LNCaP clone FGC (cell line): ENCODE measurements at places on chromosomes 7 and 10.

DNA sequence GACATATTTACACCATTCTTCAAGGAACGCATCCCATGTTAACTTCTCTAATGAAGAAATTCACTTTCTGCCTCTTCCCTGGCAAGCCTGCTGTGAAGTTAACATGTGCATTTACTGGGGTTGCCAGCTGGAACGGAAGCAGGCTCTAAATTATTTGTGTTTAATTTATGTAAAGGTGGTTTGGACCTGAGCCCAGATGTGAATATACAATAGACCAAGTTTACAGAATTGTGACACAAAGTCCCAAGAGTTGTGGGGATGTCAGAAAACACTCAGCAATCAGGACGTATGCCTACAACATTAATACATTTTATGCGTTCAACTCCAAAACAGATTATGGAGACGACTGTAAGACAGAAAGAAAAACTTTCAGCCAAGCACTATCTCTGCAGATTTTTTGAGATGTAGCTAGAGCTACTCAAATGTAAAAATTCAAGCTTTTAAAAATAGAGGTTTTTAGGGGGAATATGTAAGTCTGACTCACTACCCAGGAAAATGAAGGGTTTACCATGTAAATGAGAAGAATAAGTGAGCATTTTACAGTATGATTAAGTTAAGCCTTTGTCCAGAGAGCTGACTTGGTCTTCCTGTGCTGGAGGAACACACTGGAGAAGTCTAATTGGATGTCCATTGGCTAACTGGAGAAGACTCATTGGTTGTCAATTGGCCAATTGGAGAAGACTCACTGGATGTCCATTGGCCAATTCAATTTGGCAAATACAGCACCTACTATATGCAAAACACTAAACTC, 19.5 kb downstream of the NRP1 start:
- peak; percentile 90 for DNase-seq

- DNase-seq: no peak
These were observed 71.5 kb downstream of the CARD11 start for GRCh38 chr7:2971914-2972834.

DNA sequence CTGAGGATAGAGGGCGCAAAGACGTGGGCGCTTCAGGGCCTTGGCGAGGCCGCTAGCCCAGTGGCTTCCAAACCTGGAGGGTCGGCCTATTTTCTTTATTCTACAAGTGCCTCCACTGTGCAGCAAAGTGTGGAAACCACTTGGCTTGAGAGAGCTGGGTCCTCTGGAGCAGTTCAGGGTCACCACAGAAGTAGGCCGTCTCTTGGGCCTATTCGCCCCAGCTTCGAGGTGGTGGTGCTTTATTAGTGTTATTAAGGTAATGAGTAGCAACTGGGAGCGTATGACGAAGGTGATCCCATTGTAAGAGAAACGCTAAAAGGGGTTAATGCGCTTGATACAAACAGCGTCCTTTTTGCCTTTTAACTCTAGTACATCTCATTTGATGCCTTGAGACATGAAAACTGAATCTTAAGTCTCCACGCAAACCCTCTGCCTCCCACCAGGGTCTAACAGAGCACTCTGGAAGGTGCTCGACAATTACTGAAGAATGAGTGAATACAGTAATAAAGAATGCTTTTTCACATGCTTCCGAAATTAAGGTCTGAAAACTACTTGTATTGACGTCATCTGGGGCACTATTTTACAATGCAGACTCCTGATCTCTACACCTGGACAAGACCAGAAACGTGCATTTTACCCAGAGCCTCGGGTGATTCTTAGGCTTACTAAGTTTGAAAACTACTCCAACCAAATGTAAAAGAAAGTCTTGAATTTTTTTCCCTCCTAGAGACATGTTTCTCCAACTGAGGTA, 647 bp upstream of the GSAP start:
- no peak for DNase-seq

DNA sequence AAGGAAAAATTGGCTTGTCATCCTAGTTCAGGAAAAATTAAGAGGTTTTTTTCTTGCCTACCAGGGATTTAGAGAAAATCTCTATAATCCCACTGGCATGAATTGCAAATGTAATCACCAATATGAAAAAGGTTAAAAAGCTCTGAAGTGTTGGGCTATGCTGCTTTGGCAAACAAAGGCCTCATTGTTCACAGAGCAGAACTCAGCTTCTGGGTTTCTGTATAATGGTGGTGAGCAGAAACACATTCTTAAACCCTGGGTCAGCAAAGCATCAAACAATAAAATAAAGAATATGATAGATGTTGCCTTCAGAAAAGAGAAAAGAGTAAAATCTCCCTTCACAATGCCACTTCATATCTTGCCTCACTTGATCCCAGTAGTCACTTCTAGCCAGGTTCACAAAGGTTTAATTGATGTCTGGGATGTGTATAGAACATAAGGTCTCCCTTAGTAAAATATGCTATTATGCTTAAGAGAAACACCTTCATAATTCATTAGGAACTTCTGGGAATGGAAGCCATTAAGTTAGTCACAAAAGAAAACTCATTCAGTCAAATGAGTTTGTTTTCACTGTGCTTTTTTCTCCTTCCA, 1255.5 kb upstream of the PHF14 start:
- no peak for DNase-seq

DNA sequence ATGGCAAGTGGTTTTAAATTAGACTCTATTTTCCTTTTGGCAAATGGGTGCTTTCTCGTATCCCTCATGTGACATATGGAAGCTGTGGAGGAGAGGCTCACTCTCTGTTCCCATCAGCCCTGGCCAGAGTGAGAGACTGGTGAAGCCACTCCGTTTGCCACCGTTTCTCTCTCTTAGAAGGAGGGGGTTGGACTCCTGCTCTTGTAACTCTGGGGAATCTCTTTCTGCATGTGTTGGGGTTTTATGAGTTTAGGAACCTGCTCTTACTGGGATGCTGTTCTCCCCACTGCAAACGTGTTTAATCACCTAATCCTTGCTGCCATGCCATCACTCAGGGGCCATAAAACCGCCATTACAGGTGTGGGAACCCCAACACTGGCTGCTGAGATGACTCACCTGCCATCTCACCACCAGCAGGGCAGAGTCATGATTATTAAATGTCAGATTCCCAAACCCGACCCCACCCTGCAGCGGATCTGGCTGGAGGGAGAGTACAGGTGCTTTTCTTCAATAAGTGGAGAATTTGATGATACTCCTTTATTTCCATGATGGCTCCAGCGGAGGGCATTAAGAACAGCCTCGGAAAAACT, 103.2 kb downstream of the ADCY1 start:
- DNase-seq: no peak

DNA sequence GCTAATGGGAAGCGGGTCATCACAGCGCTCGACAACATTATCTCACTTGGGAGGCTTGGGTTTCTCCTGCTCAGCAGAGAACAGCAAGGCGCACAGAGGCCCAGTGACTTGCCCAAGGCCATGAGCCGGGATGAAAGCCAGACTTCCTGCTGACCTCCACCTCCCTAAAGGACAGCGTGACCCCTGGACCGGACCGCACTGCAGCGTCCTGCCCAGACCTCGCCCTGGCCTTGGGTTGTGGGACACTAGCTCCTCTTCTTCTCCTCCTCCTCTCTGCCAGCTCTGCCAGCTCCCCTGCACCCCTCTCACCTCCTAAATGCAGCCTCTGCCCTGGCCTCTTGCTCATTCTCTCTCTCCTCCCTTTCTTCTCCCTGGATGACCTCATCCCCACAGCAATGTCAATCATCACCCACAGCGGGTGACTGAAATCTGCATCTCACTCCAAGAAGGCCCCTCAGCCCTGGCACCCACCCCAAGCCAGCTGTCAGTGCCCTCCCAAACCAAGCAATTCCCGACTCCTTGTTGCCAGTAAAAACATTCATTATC, 19.4 kb downstream of the SPOCK2 start:
- no peak for DNase-seq

DNA sequence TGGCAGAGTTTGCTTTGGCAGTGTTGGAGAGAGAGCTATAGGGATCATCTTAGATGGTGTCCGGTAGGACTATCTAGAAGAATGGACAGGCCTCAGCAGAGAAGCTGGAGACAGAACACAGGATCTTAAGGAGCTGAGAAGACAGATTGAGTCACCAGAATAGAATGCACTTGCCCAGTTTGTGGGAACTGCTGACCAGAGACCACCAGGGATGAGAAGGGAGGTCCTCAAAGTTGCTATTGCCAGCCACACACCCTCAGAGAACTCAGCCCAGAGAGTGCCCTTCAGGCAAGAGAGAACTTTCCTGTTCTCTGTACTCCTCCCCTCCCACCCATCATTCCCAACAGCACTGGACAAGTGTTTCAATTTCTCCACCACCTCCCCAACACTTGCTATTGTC, 25.3 kb upstream of the GALNT11 start:
- no peak for DNase-seq

DNA sequence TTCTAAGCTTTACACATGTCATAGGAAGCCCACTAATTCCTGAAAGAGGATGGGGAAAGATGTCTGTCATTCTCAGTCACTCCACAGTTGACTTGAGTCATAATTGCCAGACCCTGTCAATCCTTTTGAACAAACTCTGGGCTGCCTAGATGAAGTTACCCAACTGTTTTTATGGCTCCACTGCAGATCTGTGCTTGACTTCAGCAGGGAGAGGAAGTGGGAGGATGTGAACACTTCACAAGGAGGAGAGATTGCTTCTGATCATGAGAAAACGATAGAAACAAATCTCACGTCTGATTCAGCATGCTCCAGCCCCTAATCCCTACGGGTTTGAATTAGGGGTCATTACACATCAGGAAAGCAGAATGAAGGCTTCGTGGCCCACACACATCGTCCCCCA, 596.6 kb upstream of the CELF2 start:
- DNase-seq: no peak

GRCh38 chr10:87763086-87763861, 54.8 kb downstream of the ATAD1 start:
- DNase-seq: no peak

- no peak for DNase-seq
These were observed 101.5 kb downstream of the RNF216 start for GRCh38 chr7:5679813-5680473.

DNA sequence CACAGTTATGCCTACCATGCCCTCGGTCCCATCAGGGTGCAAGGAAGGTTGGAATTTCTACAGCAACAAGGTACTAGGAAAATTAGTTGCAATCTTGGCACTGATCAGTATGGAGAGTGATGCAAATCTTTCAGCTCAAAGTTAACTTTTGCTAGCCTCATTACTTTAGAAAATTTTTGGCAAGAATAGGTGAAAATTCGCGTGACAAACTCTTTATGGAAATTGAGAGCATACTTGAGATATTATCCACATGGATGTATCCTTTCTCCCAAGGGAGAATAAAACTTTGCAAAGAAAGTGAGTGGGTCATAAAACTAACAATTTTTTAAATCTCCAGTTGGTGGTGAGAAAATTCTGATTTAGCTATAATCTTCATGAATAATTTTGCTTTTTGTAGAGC, 71.1 kb upstream of the SLC39A12 start:
- no peak for DNase-seq

- DNase-seq: peak; percentile 10
These were observed 227.2 kb downstream of the ADAM12 start for GRCh38 chr10:126160971-126161630.

- DNase-seq: no peak
These were observed 149.1 kb downstream of the UBE2H start for GRCh38 chr7:129803546-129804081.

GRCh38 chr7:43666938-43667337, 62.4 kb downstream of the COA1 start:
- DNase-seq: no peak

DNA sequence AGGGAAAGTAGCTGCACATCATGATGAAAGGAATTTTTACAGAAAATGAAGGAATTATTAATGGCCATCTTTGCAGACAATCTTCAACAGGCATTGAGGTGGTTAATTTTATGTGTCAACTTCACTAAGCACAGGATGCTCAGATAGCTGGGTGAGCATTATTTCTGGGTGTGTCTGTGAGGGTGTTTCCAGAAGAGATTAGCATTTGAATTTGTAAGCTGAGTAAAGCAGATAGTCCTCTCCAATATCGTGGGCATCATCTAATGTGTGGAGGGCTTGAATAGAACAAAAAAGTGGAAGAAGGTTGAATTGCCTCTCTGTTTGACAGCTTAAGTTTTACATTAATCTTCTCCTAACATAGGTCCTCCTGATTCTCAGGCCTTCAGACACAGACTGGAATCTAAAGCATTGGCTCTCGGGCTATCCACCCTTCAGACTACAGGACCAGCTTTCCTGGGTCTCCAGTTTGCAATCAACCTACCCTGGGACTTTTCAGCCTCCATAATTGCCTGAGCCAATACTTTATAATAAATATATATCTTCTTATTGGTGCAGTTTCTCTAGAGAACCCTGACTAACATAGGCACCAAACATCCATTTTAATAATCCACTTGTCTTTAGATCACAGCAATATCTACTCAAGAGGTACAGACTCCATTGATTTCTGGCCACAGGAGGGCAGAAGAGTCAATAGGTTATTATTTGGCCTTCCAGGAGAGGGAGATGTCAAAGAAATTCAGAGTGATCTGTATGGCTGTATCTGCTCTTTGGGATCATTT, 10.5 kb upstream of the CRPPA start:
- DNase-seq: no peak

GRCh38 chr10:112958275-112958995, 8.4 kb downstream of the TCF7L2 start:
- no peak for DNase-seq

GRCh38 chr7:69032848-69033247, 565.4 kb upstream of the AUTS2 start:
- DNase-seq: no peak

- DNase-seq: no peak
These were observed 226.4 kb downstream of the TWIST1 start for GRCh38 chr7:18890885-18891621.

DNA sequence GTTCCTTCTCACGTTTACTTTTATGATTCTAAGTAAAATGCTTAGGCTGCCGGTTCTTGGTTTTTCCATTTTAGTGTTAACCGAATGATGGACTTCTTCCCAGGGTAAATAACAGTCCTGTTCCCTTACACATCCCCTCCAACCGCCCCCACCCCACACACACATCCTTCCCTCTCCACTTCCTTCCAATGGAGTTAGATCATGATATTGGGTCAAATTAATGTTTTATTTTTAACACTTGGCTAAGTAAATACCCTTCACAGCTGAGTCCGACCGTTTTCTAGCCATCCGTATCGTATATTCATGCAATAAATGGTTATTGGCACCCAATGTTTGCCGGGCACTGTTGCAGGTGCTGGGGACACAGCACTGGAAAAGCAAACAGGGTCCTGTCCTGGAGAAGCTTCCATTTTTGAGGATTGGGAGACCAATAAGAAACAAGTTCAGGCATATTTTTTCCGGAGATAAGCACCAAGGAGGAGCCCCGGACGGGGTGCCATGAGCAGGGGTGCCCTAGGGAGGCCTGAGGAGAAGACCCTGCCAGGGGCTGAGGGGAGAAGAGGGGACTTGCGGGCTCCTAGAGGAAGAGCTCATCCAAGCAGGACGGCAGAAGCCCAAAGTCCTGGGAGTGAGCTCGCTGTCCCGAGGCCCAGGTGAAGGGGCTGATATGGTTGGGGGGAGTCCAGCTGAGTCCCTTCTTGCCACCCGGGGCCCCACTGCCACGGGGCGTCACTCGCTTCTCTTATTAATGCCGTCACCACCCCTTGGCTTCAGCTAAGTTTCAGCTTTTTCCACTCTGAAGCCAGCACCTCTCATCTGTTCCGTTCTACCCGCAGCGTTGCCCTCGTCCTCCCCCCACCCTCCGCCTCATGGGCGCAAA, 126.0 kb upstream of the RET start:
- no peak for DNase-seq

GRCh38 chr10:19111501-19112267, 63.1 kb downstream of the MALRD1 start:
- no peak for DNase-seq
